ENCODE measurements at places on chromosomes 5 and 9.

GRCh38 chr5:159800131-159800840 lies 116.0 kb upstream of the ADRA1B start:
- no peak for DNase-seq

GRCh38 chr9:841371-842209 lies at the start of gene DMRT1:
Gene DMRT1 (plus strand): TSS chr9:841697. CDS start chr9:841839, 142 bp downstream.
- DNase-seq, result no peak

- DNase-seq, result no peak
Measured at GRCh38 chr5:77641397-77641943, 3.0 kb upstream of the OTP start.

- no peak for DNase-seq
Measured at GRCh38 chr5:61151893-61152292, 10.4 kb downstream of the SMIM15 start.

GRCh38 chr5:119315516-119315949 lies 40.3 kb upstream of the TNFAIP8 start:
- no peak for DNase-seq

DNA sequence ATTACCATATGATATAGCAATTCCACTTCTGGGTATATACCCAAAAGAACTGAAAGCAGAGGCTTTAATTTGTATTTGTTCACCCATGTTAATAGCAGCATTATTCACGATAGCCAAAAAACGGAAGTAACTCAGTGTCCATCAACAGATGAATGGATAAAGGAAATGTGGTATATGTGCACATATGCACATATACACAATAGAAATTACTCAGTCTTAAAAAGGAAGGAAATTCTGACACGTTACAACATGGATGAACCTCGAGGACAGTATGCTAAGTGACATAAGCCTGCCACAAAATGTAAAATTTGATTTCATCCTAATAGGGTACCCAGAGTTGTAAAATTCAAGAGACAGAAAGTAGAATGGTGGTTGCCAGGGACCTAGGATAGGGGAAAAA lies 54.9 kb downstream of the NUP155 start:
- DNase-seq, result no peak

- DNase-seq, result no peak
Measured at GRCh38 chr9:131178926-131179325, 53.5 kb downstream of the NUP214 start.

DNA sequence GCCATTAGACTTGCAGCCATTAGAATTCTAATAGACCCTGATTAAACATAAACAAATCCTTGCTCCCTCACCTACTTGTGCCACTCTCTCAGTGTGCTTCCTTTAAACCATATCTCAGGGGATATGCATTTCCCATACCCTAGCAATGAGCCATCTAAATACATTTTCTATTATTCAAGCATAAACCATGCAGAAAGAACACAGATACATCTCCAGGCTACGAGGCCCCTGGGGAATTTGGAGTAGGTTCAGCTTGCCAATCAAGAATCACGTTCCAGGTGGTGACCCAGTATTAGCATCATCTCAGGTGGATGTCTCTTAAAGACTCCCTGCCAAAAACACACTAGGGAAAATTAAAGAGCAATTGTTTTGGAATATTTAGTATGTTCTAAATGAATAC lies 93.0 kb upstream of the CCL21 start:
- DNase-seq, result no peak

GRCh38 chr5:16616536-16617273 lies at the start of gene RETREG1:
Gene RETREG1 (minus strand): TSS chr5:16616997. CDS start chr5:16616971, 26 bp downstream.
- peak; percentile 59 for DNase-seq

- DNase-seq, result no peak
Measured at GRCh38 chr9:25537808-25538207, 140.4 kb downstream of the TUSC1 start.
